ENCODE measurements at places on chromosomes 5 and 9.

DNA sequence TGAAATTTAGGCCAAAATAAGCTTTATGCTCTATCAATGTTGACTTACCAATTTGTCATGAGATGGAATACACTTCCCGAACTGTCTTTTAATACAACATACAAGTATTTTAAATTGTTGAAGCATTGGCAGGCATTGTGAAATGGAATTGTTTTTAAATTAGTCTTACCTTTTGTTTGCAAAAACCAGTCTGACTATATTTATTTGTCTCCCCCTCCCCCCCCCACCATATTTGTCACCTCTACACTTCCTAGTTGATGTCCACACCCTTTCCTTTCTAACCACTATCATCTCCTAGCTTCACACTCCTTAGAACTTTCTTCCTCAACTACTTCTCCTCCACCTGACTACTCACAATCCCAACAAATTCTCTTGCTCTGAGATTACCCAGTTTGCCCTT, 40.9 kb downstream of the FAF2 start:
- DNase-seq, result no peak

DNA sequence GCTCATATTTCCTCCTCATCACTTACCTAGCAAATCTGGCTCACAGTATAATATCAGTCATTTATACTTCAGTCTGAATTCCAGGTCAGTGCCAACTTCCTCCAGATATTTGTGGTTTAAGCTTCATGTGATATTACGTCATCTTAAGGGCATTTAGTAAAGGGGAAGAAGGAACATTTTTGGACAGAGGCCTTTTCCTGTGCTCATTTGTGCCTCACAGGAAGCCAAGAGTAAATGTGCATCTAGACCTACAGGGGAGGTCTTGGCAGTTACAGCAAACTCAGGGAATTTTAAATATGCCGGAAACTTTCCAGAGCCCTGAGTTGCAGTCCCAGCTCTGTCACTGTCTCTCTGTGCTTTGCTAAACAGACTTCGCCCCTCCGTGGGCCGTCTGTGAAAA, 12.3 kb upstream of the KCNIP1 start:
- no peak for DNase-seq

DNA sequence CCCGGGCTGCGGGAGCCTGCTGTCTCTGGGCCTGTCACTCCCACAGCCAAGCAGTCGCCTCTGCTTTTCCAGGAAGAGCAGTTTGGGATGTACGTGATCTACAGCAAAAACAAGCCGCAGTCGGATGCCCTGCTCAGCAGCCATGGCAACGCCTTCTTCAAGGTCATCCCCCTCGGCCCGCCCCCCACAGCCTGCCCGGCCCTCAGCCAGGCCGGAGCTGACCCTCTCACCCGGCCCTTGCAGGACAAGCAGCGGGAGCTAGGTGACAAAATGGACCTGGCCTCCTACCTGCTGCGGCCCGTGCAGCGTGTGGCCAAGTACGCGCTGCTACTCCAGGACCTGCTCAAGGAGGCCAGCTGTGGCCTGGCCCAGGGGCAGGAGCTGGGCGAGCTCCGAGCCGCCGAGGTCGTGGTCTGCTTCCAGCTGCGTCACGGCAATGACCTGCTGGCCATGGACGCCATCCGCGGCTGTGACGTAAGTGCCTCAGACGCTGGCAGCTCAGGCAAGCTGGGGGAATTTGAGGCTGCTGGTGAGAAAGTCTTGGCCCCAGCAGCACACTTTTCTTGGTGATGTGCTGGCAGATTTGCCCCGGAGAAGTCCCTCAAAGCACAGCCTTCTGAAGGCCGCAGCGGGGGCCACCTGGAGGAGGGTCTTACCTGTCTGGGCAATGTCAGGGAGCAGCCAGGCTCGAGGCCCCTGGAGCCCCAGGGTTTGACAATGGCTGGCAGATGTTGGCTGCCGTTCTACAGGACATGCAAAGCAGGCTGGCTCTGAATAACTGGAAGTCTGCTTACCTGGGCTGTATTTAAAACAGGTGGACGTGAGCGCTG, 20.1 kb upstream of the LRRC14B start:
- DNase-seq, result no peak

DNA sequence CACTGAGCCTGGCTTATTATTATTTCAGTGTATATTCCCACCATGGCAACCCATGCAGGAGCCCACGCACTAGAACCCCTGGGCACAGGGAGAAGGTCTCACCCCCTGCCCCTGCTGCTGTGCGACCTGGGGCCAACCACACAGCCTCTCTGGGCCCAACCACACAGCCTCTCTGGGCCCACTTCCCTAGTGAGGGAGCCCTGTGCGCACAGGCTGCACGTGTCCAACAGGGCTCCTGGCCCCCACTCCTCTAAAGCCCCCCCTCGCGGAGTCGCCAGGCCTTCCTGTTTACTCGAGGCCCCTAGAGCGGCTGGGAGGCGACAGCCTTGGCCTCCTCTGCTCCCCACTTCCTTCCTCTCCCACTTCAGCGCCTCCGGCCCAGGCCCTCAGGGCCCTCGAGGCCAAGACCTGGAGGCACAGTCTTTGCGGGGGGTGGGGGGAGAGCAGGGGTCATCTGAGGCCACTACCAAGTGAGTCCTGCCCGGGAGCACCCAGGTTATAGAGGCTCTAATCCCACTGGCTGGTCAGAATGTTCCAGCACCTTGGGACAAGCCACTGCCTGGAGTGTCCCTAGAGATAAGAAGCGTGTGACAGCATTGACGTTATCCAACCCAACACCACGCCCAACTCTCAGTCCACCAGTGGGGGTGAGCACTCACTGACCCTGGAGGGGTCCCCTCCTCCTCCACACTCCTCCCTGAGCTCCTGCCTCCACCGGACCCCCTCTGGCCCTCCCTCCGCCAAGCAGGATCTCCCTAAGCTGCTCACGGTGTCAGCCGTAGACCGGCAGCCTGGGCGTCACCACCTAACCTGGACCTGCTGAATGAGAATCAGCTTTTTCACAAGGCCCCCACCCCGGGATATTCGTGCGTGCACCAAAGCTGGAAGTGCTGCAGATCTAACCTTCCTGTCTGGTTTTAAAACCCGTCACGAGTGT, 7.9 kb upstream of the ENG start:
- no peak for DNase-seq

GRCh38 chr5:56527174-56527573, 288.2 kb upstream of the MAP3K1 start:
- DNase-seq, result no peak

DNA sequence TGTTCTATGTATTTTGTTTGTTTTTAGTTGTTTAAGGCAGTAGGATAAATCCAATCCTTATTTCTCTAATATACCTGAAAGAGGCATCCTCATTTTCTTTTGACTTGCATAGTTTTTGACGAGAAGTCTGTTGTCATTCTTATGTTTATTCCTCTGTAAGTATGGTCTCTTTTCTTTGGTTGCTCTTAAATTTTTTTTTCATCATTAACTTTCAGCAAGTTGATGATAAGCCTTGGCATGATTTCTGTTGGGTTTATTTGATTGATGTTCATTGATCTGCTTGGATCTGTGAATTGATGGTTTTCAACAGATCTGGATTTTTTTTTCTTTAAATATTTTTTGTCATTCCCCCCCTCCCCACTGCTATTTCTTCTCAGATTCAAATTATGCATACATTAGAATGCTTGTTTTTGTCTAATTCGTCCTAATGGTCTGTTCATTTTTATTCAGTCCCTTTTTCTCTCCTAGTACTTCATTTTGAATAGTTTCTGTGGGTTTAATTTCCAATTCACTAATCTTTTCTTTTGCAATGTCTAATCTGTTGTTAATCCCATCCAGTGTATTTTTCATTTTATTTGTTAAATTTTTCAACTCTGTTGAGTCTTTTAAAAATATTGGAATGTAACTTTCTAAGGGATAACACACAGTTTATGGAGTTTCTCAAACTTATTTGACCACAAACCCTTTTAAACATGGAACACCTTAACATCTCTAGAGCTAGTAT, 495.9 kb downstream of the CSNK1G3 start:
- DNase-seq, result no peak

- no peak for DNase-seq
Observed at GRCh38 chr5:97554977-97555643, 372.1 kb upstream of the RIOK2 start.

GRCh38 chr5:149046196-149046829, 16.5 kb downstream of the SH3TC2 start:
- no peak for DNase-seq

DNA sequence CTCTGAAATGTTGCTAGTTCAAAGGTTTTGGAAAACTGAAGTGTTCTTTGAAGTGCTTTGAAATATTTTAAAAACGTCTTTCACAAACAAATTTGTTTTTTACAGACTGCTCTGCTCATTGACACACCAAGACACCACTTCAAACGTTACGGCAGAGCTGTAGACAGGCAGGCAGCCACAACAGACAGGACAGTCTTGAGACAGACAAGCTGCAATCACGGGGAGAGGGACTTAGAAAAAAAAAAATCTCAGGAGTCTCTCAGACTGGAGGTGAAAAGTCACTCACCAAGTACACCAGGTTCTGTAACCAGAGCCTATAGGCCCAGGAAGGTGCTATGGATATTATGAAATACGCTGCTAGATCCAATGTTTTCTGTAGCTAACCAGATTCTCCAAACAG, 135.4 kb downstream of the ISL1 start:
- no peak for DNase-seq

- DNase-seq, result no peak
Observed at GRCh38 chr5:76555114-76555513, 68.1 kb downstream of the F2RL2 start.

GRCh38 chr5:164364237-164365208, 859.1 kb downstream of the MAT2B start:
- DNase-seq, result no peak

- no peak for DNase-seq
Observed at GRCh38 chr5:157999696-158000095, 140.8 kb upstream of the CLINT1 start.

DNA sequence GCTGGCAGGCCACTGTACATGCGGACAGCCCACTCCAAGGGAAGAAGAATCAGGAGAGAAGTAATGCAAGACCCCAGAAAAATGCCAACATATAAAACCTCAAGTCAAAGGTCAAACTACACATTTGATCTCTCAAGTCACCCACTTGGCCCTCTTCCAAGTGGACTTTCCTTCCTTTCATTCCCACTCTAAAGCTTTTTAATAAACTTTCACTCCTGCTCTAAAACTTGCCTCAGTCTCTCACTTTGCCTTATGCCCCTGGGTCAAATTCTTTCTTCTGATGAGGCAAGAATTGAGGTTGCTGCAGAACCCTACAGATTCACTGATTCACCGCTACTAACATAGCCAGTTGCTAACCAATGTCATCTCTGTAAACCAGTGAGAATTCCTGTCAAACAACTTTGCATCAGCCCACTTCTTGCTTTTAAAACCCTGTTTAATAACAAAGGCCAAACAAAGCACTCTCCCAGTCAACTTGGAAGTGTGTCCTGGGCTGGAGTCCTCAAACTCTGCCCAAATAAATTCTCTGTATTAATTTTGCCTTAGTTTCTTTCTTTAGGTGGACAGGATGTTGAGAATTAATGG, 6.9 kb upstream of the ATP6V1G1 start:
- no peak for DNase-seq

GRCh38 chr5:91938441-91938840, 555.3 kb upstream of the ARRDC3 start:
- no peak for DNase-seq

- DNase-seq, result no peak
Observed at GRCh38 chr9:29183971-29184370, 1610.7 kb upstream of the C9orf72 start.

DNA sequence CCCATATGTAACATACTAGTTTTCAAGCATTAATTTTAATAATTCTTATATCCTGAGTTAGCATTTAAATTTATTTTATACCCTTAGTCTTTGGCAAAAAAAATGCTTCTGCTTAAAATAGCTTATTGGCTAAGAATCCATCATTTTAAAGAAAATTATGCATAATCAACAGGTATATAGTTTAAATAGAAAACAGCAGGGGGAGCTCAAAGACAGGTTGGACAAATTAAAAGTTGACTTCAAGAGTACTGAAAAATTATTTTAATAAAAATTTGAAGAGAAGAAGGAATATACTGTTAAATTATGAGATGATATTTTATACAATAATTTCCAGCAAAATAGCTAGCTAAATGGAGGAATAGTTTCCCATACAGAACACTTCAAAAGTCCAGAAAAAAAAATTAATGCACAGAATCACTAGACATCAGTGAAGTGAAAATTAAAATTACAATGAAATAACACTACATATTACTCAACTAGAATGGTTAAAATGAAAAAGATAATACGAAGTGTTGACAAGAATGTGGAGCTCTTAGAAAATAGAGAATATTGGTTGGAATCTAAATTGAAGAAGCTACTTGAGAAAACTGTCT, 387.1 kb downstream of the PDE4D start:
- DNase-seq, result peak; percentile 6

- no peak for DNase-seq
Observed at GRCh38 chr9:111233963-111234362, 96.1 kb downstream of the OR2K2 start.

- no peak for DNase-seq
Observed at GRCh38 chr5:167943343-167943742, 348.1 kb upstream of the WWC1 start.

- no peak for DNase-seq
Observed at GRCh38 chr5:153445875-153446579, 44.4 kb upstream of the GRIA1 start.

DNA sequence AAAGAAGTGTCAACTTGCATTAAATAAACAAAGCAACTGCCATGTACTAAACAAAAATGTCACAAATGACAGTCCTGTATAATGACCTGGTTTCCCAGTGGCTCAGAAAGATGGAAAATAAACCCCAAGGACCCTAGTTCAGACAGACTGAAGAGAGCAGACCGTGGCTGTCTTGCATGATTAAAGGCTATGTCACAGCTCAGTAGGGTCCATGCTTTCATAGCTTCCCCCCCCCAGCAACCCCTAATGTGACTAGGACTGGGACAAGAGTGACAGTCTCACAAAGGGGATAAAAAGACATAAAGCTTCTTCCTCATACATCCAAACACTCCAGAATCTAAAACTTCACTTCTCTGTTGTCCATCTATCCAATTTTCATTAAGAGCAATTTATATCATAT, 113.6 kb downstream of the NR6A1 start:
- no peak for DNase-seq

GRCh38 chr5:101047181-101047580, 144.1 kb upstream of the ST8SIA4 start:
- no peak for DNase-seq

- no peak for DNase-seq
Observed at GRCh38 chr9:99713838-99714306, 107.8 kb upstream of the NR4A3 start.

DNA sequence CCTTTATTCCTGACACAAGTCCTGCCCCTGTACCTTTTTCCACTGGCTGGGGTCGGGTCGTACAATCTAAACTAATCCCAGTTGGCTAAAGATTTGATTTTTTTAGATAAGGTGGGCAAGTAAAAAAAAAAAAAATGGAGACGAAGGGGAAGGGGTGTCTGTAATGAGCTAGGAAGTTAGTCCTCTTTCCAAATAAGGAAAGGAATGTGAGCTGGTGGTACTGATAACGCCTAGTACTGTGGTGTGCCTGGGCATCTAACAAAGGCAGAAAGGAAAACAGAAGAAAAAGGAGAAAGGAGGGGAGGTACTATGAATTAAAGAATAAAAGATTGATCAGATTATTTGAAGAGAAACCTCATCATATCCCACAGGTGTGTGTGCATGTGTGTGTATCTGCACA, 21.3 kb downstream of the PRDM9 start:
- no peak for DNase-seq

GRCh38 chr5:141514330-141515133, 25.7 kb downstream of the PCDHGC5 start:
- no peak for DNase-seq

GRCh38 chr9:8179381-8180053, 379.9 kb upstream of the DMAC1 start:
- DNase-seq, result no peak

- DNase-seq, result peak; percentile 96
Observed at GRCh38 chr9:113504725-113505590, 41.4 kb downstream of the RGS3 start.
